ENCODE measurements at places on chromosomes 1 and 21.

GRCh38 chr1:93604411-93604810, 77.2 kb downstream of the BCAR3 start:
- DNase-seq: peak; percentile 24

DNA sequence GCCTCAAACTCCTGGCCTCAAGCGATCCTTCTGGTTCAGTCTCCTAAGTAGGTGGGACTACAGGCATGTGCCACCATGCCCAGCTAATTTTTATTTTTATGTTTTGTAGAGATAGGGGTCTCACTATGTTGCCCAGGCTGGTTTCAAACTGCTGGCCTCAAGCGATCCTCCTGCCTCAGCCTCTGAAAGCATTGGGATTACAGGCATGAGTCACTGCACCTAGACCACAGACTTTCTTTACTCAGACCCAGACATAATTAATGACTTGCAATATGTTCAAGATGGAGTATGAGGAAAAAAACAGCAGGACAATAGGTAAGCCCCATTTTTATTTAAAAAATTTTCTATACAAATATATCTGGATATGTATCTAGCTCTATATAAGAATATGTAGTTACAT, 13.2 kb downstream of the KANK4 start:
- no peak for DNase-seq

DNA sequence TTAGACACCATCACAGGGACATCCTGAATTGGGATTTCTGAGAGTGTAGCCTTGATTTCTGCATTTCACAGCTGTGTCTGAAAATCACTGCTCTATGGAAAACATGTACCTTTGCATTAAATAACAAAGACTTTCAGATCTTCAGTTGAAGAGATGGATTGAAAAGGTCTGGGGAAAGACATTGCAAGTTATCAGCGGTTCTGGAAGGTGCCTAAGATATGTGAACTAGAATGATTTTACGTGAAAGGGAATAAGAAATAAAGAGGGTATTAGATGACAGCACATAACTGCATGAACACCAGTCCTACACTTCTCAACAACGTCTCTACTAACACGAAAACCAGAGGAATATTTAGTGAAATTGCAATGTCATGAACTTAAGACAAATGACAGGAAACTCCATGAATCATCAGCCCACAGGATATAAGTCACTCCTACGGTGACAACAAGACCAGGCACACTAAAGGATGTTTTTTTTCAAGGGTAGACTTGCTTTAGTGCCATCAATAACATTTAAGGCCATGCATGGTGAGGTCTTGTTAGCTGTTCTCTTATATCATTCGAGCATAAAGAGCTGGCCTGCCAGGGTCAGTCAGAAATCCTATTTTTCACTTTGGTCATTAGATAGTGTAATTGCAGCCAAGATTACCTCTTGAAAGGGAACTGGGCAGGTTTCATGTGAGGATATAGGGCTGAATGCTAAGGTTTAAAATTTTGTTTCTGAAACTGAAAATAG, 283.1 kb downstream of the GRIK1 start:
- no peak for DNase-seq

DNA sequence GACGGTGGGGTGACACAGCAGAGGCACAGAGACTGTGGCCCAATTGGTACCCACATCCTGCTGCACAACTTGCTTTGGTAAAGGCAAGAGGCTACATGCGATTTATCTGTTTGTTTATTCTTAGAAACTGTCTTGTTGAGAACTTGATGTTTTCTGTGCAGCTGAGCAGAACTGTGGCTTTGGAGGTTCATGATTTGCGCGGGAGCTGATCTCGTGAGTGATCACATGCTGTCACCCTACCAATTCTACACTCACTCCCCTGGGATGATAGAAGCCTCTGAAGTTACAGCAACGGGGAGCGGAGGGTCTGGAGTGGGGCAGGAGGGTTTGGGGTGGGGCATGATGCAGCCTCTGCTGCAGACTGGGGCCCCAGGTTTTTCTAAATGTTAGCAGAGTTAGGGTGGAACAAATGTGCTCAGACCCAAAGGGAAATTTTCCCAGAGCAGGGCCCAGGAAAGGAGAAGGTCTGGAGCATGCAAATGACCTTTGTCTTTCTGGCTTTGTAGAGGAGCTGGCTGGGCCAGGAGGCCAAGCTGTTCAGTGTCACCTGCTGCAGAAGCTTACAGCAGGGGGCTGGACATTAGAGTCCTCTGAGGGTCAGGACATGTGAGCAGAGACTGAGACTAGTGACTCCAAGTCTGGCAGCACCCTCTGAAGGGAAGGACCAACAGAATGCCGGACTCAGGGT, 83.6 kb downstream of the GRIK3 start:
- DNase-seq: no peak

DNA sequence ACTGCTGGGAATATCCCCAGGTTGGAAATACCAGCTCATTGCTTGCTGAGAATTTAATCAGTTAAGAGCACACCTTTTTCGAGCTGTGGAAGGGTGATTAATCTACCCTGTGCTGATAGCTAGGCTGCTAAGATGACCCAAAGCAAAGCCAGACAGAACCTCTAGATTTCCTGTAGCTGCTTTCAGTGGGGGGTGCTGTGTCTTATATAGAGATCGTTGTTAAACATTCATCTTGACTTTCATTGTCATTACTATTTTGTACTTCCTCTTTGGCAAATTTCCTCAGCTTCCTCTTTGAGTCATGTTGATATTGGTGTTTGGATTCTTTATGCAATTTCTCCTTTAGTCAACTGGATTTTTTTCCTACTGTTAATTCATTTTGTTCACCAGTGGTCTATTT, 155.3 kb downstream of the DISC1 start:
- DNase-seq: no peak

DNA sequence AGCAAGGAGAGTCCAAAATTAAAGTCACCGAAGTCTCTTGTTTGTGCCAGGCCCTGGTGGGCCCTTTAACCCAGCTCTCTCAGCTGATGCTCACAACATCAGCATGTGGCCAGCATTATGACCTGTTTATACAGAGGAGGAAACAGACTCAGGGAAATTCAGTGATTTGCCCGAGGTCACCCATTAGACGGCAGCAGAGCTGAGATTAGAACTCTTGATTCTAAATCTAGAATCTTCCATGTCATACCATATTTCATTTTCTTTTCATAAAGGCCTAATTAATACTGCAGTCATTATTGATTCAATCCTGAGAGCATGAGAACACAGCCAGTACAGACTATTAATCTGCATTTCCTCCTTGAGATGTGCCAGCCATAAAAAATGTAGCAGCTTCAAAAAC, 63.7 kb downstream of the KCNN3 start:
- no peak for DNase-seq

DNA sequence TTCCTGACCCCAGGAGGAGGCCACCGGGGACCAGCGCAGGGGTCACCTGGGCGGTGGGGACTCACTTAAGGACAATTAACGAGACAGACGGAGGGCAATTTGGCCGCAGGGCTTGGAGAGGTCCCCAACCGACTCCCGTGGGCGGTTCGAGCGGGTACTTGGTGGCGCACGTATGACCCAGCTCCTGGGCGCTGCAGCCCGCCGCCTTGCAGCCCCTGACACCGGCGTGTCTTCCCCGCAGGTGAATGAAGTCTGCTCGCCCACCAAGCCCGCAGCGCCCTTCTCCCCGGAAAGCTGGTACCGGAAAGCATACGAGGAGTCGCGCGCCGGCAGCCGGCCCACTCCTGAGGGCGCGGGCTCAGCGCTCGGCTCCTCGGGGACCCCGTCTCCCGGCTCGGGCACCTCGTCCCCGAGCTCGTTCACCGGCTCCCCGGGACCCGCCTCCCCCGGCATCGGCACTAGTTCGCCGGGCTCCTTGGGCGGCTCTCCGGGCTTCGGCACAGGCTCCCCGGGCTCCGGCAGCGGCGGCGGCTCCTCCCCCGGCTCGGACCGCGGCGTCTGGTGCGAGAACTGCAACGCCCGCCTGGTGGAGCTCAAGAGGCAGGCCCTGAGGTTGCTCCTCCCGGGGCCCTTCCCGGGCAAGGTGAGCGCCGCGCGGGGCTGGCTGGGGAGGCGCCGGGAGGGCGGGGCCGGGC, 1.4 kb downstream of the KIF26B start:
- DNase-seq: peak; percentile 69

DNA sequence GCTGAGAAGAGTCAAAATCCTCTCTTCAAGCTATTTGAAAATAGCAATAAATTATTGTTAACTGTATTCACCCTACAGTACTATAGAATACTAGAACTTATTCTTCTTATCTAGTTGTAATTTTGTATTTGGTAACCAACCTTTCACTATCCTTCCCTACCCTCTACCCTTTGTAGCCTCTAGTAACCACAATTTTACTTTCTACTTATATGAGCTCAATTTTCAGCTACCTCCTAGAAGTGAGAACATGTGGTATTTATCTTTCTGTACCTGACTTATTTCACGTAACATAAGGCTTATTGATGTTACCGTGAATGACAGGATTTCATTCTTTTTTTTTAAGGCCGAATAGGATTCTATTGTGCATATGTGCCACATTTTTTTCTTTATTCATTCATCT, 30.0 kb downstream of the ZC3H11B start:
- DNase-seq: no peak

DNA sequence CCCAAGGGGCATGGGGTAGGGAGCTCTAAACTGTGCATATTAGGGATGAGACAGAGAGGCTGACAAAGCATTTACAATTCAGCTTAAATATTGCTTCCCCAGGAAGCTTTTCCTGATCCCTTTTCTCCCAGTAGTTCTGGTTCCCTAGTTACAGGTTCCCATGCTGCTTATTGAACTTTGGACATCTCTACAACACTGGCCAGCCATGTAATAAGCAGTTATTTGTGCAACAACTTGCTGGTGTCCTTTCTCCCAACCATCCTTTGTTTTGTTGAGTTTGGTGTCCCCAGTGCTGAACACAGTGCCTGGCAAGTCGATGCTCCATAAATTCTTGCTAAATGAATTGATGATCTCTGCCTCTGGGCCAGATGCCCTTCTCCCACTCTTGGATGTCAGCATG, 80.6 kb downstream of the PLXNA2 start:
- no peak for DNase-seq

- DNase-seq: no peak
These were observed 175.2 kb downstream of the DSCAM start for GRCh38 chr21:40671716-40672115.

GRCh38 chr1:30406996-30407864, 316.2 kb downstream of the MATN1 start:
- no peak for DNase-seq

- DNase-seq: no peak
These were observed 334.4 kb downstream of the DSCAM start for GRCh38 chr21:40512590-40512989.

DNA sequence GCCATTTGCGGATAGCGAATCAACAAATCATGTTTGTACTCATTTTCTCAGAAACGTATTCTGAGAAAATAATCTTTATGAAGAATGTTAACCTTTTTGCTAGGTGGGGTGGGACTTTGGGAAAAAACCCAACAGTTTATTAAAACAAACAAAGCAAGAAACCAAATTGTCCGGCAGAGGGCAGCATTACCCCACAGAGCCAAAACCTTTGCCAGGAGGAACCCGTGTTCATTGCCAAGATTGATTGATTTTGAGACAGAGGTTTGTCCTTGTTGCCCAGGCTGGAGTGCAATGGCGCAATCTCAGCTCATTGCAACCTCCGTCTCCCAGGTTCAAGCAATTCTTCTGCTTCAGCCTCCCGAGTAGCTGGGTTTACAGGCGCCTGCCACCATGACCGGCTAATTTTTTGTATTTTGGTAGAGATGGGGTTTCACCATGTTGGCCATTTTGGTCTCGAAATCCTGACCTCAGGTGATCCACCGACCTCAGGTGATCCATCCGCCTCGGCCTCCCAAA, 70.8 kb upstream of the RHOU start:
- peak; percentile 32 for DNase-seq

DNA sequence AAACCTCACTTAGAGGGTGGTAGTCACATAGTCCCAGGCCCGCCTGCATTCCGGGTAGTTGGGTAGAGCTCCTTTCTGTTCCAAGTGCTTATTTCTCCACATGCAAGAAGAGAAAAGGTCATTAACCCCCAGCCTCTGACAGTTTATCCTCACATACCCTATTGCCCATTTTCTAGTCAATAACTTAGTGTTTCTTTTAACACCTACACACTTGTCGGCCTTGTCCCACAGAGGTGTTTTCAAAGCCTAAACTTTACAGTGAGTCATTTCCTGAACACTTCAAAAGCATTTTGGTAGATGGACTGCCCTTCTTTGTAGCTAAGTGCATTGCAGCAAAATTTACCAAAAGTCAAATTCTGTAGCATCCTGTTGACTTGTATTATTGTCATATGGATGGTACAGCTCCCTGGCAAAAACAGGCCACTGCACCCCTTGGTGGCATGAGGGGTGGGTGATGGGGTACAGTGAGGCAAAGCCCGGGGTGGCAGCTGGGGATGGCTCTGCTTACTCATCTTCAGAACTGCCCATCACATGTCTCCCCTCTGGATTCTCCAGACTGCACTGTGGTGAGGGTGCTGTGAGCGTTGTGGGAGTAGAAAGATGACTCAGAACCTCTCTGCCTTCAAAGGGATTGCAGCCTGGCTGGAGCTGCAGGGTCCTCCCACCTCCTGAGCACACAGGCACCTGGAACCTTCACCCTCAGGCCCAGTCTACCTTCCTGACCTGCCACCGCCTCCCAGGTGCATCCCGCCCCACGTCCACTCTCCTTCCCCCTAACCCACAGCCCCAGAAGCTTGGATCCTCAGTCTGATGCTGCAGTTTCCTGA, 45.8 kb upstream of the DMRTB1 start:
- DNase-seq: no peak

DNA sequence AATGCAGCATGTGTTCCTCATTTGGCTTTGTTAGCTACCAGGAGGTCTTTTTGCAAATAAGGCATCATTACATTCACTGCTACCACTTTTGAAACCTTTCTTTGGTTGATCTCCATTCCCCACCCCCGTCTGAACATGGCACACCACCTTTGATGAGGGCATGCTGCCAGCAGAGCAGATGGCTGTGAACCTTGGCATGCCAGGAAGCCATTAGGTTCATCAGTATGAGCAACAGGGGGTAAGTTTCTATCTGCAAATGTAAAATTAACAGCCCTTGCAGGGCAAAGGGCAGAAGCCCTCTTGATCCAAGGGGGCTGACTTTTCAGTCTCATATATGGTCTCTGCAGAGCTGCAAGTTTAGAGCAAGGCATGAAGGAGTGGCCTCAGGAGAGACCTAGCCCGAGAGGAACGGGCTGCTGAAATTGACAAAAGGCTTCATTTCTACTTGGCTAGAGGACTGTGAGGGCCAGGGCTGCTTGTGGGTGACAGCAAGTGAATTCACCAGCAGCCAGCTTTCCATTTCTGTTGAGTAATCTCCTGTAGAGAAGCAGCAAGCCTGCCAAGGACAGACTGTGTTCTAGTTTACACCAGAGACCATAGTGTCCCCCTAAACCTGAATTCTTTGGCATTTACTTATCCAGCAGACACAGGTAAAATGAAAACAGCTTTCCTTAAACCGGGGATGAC, 127.9 kb downstream of the ZNF326 start:
- DNase-seq: no peak

GRCh38 chr1:114000406-114000805, 21.1 kb downstream of the OLFML3 start:
- DNase-seq: no peak
